CD4-positive, CD25-positive, alpha-beta regulatory T cell (primary cell): ENCODE measurements at places on chromosomes 3 and 15.

- H3K4me3 ChIP-seq: no peak overlapping the region
- H3K4me1 ChIP-seq: no peaks in the 10 kb centered on the region
- H3K36me3 ChIP-seq: no peaks in the 10 kb centered on the region
Measured at GRCh38 chr15:45393851-45394250, 15.5 kb upstream of the GATM start.

DNA sequence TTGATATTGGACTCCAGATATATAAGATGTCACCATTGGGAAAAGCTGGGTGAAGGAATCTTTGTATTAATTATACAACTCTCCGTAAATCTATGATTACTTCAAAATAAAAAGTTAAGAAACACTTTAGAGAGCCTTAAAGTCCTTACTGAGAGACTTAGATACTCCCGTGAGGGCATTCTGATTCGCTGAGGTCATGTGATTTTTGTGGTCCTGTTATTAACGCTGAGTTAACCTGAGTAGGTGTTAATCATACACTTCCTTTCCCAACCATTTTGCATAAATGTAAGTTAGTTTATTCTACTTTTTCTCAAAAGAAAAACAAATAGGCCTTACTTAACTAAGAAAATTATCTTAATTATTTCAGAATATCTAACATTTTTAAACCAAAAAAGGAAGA lies 67.1 kb upstream of the LMOD3 start:
- no peaks in the 10 kb centered on the region for H3K27me3 ChIP-seq
- DNase-seq: no peak
- peaks cover 70% of the 10 kb centered on the region for H3K36me3 ChIP-seq
- peak overlapping the region; percentile 35 for H3K4me3 ChIP-seq

DNA sequence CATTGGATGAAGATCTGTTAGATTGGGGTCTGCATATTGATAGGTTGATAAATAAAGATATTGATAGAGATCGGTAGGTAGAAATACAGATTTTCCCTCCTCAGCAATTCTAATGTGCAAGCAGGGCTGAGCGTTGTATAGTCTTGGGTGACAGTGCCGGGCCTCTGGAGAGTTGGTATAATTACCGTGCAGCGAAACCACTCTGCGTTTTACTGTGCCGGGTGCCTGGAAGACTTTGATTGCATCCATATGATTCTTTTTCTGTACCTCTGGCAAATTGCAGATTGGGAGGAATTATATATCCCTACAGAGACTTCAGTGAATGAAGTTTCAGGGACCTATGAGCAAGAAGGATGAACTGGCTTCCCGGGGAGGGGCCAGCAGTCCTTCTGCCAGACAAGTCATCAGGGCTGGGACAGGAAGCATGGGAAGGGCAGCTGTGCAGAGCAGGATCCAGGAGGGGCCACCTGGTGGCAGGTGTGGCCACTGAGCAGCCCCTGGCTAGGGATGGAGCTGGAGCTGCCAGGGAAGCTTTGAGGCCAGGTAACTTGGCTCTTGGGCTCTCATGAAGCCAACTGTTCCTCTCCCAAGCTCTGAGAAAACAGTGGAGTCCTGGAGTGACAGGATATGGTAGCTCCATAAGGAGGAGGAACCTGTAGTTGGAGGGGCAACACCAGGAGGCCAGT lies 132.5 kb downstream of the APBA2 start:
- H3K36me3 ChIP-seq: no peaks in the 10 kb centered on the region
- DNase-seq: no peak
- H3K27me3 ChIP-seq: no peaks in the 10 kb centered on the region
- H3K27ac ChIP-seq: no peak overlapping the region

DNA sequence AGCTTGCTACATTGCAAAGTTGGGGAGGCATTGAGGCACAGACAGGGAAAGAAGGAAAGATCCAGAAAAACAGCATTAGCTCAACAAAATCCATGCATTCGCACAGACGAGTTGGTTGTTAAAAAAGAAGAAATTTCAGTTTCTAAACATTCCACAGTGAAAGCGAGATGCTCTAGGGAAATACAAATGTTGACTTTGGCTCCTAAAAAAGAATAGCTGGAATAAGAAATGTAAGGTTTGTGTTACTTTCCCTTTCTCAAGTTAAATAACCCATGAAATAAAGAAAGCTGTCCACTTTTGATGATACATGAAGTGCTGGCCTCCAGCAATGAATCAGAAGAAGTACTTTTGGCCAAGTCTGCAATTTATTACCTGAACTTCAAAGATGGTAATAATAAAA lies 465.1 kb downstream of the ERC2 start:
- H3K27me3 ChIP-seq: no peaks in the 10 kb centered on the region
- no peak for DNase-seq
- no peaks in the 10 kb centered on the region for H3K36me3 ChIP-seq
- no peak overlapping the region for H3K27ac ChIP-seq

GRCh38 chr15:51416129-51416528 lies 74.7 kb downstream of the GLDN start:
- DNase-seq: no peak
- H3K36me3 ChIP-seq: no peaks in the 10 kb centered on the region
- H3K4me1 ChIP-seq: no peaks in the 10 kb centered on the region
- H3K4me3 ChIP-seq: no peak overlapping the region

DNA sequence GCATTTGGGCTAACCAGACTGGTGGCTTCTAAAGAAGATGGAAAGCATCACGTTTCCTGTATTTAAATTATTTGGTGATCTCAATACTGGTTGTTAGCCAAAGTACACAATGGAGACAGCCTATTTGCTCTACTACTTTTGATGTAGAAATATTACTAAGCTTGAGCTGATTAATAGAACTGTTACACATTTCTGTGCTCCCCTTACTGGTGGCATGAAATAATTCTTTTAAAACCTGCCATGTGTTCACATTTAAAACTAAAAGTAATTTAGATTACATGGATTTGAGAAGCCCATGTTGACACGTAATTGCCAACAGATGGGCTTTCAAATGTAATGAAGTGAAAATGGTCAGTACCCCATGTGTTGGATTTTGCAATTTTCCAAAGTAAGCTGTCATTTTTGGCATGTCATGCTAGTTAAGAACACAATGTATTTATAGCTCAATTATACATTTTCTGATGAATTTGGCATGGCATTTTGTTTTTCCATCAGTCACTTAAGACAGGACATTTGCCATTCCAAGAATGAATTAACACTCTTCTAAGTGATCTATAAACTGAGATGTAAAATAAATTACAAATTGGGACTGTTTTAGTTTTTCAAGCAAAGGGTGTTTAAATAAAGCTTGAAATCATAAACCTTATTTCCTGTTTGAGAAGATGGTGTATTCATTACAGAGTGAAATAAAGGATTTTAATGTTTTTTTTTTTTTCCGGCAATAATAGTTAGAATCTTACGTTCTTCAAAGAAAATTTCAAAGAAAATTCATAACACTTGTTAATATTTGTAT lies 10.8 kb upstream of the RARRES1 start:
- DNase-seq: no peak
- peaks cover 3% of the 10 kb centered on the region for H3K4me1 ChIP-seq
- H3K4me3 ChIP-seq: no peak overlapping the region
- H3K36me3 ChIP-seq: no peaks in the 10 kb centered on the region
- H3K27me3 ChIP-seq: no peaks in the 10 kb centered on the region

DNA sequence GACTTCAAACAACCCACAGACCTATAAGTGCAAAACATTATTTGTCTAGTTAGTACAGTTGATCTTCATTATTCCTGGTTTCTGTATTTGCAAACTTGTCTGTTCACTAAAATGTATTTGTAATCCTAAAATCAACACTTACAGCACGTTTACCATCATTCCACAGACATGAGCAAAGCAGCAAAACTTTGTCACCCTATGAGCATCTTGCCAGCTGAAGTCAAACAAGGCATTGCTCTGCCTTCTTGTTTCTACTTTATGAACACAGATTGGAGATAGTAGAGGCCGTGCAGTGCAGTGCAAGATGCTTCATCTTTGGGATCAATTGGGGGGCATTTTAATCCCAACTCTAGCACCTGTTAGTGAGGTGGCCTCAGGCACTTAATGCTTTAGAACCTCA lies 202.1 kb downstream of the NLGN1 start:
- H3K4me3 ChIP-seq: no peak overlapping the region
- H3K4me1 ChIP-seq: no peaks in the 10 kb centered on the region
- no peak for DNase-seq
- H3K36me3 ChIP-seq: no peaks in the 10 kb centered on the region
- H3K27me3 ChIP-seq: no peaks in the 10 kb centered on the region

DNA sequence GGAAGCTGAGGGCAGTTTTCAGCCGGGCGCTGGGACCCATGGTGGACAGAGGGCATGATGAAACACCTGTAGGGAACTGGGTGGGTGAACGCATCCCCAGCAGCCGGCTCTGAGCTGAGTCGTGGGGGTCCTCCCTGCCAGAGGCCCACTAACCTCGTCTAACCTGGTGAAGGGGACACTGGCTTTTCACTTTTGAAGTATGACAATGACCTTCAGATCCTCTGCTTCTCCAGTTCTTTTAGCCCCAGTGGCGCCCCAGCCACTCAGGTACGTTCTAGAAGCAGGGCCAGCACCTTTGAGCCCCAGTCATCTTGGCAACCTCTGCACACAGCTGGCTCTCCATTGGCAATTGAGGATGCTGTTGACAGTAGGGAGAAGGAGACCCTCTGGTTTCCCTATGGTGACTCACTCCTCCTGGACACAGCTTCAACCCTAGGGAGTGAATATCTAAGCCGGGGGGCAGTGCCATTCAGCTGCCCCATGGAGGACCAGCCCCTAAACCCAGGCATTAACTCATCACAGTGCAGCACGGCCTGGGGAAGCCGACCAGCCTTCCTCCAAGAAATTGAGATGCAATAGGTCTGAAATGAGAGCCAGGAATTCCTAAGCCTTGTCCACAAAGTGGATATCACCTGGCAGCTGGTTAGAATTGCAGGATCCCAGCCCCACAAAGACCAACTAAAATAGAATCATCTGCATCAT lies 46.1 kb downstream of the CMTM6 start:
- H3K4me3 ChIP-seq: peak overlapping the region; percentile 46
- H3K27me3 ChIP-seq: no peaks in the 10 kb centered on the region
- DNase-seq: no peak
- H3K27ac ChIP-seq: peak overlapping the region; percentile 97
- H3K4me1 ChIP-seq: peaks cover 67% of the 10 kb centered on the region

GRCh38 chr15:71085809-71086208 lies 29.5 kb upstream of the THSD4 start:
- no peaks in the 10 kb centered on the region for H3K36me3 ChIP-seq
- H3K4me1 ChIP-seq: no peaks in the 10 kb centered on the region
- DNase-seq: no peak
- H3K4me3 ChIP-seq: no peak overlapping the region
- H3K27ac ChIP-seq: no peak overlapping the region

GRCh38 chr3:78050276-78051065 lies 1010.6 kb downstream of the ROBO2 start:
- no peaks in the 10 kb centered on the region for H3K36me3 ChIP-seq
- no peak for DNase-seq
- no peaks in the 10 kb centered on the region for H3K27me3 ChIP-seq
- H3K27ac ChIP-seq: no peak overlapping the region
- H3K4me1 ChIP-seq: no peaks in the 10 kb centered on the region

- H3K4me3 ChIP-seq: no peak overlapping the region
- no peaks in the 10 kb centered on the region for H3K27me3 ChIP-seq
- DNase-seq: no peak
- no peak overlapping the region for H3K27ac ChIP-seq
Measured at GRCh38 chr15:47820057-47820746, 102.9 kb downstream of the SEMA6D start.

GRCh38 chr3:97673357-97673997 lies 91.1 kb upstream of the ARL6 start:
- no peaks in the 10 kb centered on the region for H3K36me3 ChIP-seq
- H3K27ac ChIP-seq: no peak overlapping the region
- H3K4me1 ChIP-seq: no peaks in the 10 kb centered on the region
- no peaks in the 10 kb centered on the region for H3K27me3 ChIP-seq

DNA sequence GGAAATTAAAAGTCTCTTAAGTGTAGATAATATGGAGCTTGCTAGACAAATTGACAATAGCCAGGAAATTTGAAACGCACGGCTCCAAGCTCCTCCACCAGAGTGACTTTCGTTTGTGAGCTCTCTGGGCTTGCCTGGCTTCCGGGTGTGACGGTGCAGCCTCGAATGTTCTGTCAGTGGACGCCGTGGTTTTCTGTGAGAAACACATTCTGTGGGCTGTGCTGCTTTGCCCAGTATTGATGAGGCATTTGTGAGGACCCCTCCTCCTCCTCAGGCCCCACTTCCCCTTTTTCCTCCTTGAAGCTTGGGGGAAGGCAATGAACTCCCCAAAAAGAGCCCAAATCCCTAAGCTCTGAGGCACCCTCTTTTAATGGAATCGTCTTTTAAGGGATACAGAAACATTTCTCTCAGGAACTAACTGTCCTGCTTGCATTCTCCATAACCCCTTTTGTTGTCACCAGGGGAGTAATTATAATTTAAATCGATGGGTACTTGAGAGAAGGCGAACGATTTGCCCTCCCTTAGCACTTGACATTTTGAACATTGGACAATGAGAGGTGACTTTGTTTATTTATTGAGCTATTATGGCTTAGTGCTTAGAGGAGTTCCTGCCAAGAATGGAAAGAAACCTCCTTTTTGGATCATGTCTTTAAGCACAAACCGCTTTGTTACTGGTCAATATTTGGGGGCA lies 40.8 kb downstream of the POLR2M start:
- no peak overlapping the region for H3K4me3 ChIP-seq
- DNase-seq: peak; percentile 37
- H3K4me1 ChIP-seq: peaks cover 3% of the 10 kb centered on the region
- H3K36me3 ChIP-seq: no peaks in the 10 kb centered on the region
- no peaks in the 10 kb centered on the region for H3K27me3 ChIP-seq
- H3K27ac ChIP-seq: no peak overlapping the region

DNA sequence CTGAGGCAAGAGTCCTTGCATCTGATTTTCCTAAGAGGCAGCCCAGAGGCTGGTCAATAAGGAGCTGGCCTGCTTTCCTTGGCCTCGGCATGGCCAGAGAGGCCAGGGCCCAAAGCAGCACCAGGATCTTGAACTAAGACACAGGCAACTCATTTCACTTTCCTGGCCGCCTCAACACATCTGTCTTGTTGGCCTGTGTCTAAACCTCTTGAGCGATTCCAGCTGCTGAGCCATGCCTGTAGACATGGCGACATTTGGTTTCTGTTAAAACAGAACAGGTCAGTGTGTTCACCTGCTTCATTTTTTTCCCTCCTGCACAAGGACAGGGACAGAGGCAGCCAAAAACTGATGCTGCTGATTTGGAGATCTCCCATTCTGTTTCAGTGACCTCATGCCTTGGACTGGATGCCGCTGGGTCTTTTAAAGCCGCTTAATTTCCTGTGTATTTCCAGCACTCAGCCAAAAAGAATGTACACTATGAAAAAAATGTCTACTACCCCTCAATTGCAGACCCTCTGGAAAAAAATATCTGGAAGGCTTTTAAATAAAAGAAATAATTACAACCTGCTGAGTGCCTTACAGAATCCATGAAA lies 266.6 kb upstream of the ICE2 start:
- DNase-seq: no peak
- no peaks in the 10 kb centered on the region for H3K4me1 ChIP-seq
- H3K27ac ChIP-seq: no peak overlapping the region

GRCh38 chr15:87345961-87346360 lies 910.6 kb downstream of the NTRK3 start:
- H3K27me3 ChIP-seq: no peaks in the 10 kb centered on the region
- no peaks in the 10 kb centered on the region for H3K4me1 ChIP-seq

DNA sequence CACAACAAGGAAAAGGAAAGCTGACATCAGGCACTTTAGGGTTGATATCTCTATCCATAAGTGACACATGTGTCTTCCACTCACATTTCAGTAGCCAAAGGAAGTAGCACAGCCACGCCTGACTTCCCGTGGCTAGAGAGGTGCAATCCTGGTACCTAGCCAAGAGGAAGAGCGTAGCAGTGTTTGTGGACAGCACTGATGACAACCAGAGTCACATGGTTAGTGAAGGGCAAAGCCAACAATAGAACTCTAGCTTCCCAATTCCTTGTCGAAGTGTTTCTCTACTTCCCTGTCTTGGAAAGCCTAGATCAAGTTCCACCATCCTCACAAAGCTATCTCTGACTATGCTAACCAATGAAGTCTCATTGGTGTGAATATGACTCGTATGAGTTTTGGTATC lies 189.2 kb downstream of the RSL24D1 start:
- H3K27me3 ChIP-seq: no peaks in the 10 kb centered on the region
- no peak overlapping the region for H3K27ac ChIP-seq
- H3K4me1 ChIP-seq: no peaks in the 10 kb centered on the region
- no peak for DNase-seq
